ENCODE measurements at places on chromosomes 2 and 18.

DNA sequence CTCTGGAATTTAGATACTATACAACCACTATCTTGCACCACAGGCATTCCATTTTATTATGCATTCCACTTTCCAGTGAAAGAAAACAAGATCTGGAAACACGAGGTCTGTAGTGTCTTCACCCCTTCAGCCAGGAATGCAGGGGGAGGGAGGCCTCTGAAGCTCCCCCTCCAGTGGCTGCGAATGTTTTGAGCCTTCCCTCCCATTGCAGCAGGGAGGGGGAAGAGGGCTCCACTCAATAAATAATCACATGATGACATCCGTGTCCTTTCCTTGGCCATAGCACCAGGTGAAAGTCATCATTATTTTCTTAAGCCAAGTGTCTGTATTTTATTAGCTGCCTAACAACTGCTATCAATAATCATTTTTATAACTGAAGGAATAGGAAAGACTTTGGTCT lies 38.6 kb downstream of the ALPK2 start:
- DNase-seq = no peak

GRCh38 chr2:241237047-241237446 lies 48.6 kb downstream of the ANO7 start:
- no peak for DNase-seq

DNA sequence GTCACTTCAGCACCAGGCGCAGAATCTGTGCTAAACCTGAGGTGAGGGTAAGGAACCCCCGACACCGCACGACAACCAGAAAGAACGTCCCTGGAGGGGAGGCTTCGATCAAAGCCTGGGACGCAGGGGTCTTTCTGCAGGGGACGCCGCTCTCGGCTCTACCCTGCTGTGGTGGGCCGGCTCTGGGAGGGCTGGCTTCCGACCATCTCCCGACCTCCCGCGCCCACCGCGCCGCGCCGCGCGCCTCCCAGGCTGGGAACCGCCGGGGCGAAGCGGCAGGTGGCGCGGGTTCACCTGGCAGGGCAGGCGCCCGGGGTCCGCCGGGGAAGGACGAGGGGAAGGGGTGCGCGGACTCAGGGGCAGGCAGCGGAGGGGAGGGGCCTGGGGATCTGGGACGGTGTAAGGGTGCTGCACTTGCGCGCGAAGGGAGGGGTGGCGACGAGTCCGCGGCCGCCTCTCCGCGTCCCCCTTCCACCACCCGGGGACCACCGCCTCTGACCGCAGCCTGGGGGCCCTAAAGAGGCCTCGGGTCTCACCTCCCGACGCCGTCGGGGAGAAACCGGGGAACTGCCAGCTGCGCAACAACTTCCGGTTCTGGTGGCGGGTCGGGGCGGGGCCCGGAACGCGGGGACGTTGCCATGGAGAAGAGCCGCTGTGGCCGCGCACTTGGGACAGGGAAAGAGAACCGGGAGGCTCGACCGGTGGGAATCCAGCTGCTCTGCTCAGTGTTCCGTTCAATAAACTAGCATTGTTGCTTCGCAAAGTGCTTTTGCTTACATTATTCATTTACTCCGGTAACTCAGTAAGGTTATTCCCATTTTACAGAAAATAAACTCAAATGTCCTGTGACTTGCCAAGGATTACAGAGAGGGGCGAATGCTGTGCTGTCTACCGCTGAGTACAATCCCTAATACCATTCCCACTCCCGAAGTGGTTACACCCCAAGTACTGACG lies at the start of gene ZNF396:
Gene ZNF396, minus strand, starts transcription at position 596 of the 954 bp plus-strand sequence. CDS start 3,045 bp downstream, outside the sequence.
- DNase-seq = no peak

DNA sequence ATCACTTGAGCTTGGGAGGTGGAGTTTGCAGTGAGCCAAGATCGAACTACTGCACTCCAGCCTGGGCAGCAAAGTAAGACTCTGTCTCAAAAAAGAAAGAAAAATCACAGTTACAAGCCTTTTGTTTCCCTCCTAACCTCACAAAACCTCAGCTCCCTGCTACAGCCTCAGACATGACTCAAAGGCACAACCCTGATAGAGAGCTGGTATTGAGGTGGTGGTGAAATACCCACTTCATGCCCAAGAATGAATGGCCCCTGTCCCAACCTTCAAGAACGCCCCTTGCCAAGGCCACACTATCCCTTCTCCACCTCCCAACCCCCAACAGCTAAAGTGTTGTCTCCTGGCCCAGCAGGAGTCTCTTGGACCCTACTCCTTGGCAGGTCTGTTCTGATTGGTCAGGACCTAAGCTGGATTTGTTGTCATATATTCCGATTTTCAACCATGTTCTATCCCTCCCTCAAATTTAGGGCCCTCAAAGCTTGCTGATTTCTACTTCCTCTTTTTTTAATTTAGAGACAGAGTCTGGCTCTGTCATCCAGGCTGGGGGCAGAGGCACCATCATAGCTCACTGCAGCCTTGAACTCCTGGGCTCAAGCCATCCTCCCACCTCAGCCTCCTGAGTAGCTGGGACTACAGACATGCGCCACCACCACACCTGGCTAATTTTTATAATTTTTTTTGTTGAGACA lies 61.9 kb upstream of the BZW1 start:
- no peak for DNase-seq

DNA sequence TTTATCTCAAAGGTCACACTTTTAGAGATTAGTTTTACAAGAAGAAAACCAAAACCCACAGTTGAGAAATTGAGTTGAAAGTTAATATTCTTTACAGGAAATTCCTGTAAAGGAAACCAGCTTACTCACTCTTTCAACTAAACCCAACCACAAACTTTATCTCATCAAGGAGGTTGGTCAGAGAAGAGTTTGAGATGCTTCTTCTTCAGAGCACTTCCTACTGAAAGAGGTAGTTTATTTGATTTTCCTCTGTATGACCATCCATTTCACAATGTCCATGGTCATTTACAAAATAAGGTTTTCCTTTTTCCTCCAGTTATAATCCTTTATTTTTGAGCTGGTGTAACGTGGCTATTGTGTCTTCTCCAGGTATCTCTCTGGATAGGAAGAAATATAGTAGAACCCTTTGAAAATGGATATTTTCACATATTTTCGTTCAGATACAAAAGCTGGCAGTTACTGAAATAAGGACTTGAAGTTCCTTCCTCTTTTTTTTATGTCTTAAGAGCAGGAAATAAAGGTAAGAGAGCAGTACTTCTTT lies 4.5 kb upstream of the IL18RAP start:
- no peak for DNase-seq

DNA sequence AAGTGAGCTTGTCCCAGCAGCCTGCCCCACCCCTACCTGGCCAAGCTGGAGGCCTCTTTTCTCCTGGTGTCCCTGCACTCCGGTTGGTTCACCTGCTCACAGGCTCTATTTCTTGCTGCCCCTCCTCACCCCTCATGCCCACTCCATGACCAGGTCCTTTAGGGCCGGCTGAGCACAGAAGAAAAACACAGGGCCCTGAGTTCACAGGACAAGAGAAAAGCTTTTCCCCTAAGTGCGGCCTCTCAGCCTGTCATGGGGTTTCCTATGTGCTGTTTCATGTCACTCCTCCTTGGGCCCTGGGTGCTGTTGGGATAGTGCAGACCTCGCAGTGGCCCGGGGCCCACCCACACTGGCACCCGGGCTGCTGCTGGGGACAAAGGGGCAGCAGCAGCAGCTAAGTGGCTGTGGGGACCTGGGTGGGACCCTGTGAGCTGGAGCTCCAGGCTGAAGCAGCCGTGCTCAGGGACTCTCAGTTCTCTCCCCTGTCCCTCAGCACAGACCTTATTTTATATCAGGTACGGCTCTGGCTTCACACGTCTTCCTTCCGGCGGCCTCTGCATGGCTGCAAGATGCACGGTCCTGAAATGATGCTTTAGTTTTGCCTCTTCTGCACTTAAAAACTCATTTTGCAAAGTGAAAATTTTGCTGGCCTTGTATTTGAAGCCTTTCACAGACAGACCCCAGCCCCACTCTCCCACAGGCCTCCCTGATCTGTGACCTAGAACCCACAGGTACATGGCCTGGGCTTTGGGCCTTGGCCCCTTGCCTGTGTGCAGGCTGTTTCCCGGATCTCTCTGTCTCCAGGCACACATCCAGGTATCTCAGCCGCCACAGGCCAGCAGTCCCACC lies 71.8 kb downstream of the SH3RF3 start:
- DNase-seq = no peak

GRCh38 chr2:67471681-67472080 lies 74.5 kb downstream of the ETAA1 start:
- no peak for DNase-seq

DNA sequence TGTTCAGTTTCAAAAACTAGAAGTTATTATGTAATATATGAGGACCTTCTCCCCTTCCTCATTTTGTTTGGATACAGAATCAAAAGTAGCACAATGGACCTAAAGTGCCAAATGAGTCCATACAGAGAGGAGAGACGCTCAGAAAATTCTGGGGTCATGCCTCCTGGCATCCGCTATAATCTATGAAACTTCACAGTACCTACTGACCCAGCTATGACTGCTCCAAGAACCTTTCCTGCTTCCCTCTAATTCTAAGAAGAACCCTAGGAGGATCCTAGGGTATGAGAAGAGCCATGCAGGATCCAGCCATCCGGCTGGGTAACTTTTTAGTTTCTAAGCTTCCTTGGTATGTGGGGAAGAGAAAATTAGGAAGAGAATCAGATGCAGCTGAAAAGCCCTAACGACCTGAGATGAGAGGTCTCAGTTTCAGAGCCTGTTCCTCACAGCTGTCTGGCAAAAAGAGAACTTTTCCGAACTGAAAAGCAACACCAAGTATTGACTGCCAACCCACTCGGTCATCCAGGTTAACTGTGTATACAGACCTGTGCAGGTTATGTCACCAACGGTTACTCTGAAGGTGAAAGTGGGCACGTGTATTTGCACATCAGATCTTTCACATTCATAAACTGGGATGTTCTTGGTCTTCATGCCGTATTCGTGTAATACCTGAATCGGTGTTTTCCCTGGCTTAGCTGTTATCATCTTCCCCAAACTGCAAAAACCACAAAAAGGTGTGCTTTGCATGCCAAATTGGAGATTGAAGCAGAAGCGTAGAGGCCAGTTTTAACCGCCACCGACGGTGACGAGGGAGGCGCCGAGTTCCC lies 1.1 kb downstream of the PRKRA start:
- no peak for DNase-seq

GRCh38 chr2:164205347-164205746 lies 415.9 kb downstream of the GRB14 start:
- no peak for DNase-seq

GRCh38 chr2:39202639-39203369 lies 41.0 kb downstream of the CDKL4 start:
- DNase-seq = no peak

DNA sequence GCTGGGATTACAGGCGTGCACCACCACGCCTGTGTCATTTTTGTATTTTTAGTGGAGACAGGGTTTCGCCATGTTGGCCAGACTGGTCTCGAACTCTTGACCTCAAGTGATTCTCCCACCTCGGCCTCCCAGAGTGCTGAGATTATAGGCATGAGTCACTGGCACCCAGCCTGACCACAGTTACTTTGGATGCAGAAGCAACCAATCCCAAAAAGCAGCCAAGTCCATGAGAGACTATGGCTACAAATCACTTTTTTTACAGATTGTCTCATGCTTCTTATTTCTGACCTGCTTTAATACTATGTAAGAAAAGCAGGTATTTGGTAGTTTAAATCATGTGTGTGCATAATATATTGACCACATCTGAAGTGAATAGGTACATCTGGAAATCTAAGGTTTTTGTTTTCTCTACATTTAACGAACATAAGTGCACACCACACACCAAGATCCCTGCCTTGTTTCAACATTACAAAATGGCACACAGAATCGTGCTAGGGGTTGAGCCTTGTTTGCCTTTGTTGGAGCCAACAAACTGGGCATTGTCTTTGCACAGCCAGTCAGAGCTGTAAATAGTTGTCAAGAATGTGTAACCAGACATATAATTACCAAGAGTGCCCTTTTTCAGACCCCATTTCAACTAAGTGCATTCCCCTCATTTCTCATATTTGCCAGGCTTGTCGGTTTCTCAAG lies 18.3 kb upstream of the MAP4K4 start:
- no peak for DNase-seq

DNA sequence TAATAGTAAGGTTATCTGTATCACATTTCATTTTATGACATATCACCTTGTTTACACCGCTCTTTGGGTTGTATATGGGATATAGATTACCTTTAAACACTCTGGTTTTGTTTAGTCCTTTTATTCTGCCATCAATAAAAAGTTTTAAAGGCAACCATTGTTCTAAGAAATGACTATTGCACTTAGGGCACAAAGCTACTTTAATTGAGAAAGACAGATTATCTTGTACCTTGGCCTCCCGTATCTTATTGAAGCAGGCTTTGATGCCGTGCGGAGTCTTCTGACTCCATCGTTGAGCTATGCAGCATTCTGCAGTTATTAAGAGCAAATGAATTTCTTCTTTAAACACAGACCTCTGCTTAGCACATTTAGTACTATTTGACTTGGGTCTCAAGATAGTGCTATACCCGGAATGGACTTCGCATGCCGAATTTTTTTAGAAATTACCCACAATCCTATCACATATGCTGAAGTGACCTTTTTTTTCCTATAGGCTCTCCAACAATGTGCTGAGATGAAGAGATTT lies 16.7 kb downstream of the PKDCC start:
- DNase-seq = no peak

- DNase-seq = no peak
Measured at GRCh38 chr2:32626639-32627221, 1.1 kb upstream of the TTC27 start.

GRCh38 chr2:165017966-165018596 lies 62.8 kb upstream of the SLC38A11 start:
- no peak for DNase-seq

DNA sequence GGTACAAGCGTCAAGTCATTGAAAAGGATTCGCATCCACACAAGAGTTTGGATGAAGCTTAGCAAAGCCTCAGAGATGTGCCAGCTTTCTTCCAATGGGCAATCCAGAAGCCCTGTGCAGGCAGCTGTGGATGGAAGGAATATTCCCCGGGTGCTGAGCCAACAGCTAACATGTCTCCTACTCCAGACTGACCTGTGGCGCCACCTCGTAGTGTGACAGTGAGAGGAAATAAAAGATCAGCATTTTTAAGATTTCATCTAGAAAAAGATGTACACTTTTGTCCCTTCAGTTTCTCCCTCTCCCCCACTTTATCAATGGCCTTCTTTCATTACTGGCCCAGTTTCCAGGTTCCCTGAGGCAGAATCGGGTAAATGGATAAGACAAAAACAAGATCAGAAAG lies 48.9 kb upstream of the SPATS2L start:
- DNase-seq = no peak

DNA sequence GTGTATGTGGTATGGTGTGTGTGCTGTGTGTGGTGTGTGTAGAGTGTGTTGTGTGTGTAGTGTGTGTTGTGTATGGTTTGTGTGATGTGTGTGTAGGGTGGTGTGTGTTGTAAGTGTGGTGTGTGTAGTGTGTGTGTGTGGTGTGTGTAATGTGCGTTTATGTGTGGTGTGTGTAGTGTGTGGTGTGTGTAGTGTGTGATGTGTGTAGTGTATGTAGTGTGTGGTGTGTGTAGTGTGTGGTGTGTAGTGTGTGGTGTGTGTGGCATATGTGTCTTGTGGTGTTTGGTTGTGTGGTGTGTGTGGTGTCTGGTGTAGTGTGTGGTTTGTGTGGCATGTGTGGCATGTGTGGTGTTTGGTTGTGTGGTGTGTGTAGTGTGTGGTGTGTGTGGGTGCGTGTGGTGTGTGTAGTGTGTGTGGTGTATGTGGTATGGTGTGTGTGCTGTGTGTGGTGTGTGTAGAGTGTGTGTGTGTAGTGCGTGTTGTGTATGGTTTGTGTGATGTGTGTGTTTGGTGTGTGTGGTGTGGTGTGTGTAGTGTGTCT lies 4.0 kb upstream of the RTP5 start:
- DNase-seq = no peak

GRCh38 chr2:65390134-65390533 lies 42.3 kb downstream of the SPRED2 start:
- DNase-seq = no peak

Data from epithelial cell of prostate (primary cell).